Stimulated activated CD4-positive, alpha-beta T cell treated with anti-CD3 and anti-CD28 coated beads, Interleukin-1b, Interleukin-23, amount 100 ng/mL, for 24 hours (primary cell): ENCODE measurements at places on chromosomes 5 and 9.

GRCh38 chr5:131209506-131210150 is 38.9 kb downstream of the LYRM7 start:
- no peak for DNase-seq

GRCh38 chr9:131382850-131383729 is 10.8 kb upstream of the PRRC2B start:
- no peak for DNase-seq

GRCh38 chr5:98066910-98067309 is 706.6 kb upstream of the RGMB start:
- DNase-seq = no peak

DNA sequence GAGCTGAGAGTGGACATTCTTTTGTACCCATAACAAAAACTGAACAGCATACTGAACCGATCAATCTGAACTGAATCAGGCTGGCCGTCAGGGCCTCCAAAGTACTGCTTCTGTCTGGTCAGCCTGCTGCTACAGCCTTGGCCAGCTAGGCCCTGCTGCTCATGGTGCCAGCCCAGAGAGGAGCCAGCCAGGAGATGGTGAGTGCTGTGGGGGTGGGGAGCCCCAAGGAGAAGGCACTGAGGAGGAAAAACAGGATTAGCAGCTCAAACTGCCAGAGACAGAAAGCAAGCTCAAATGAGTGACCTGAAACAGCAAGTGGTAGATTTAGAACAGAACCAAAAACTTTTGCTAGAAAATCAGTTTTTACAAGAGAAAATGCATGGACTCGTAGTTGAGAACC is 23.9 kb downstream of the SRP19 start:
- DNase-seq = no peak

DNA sequence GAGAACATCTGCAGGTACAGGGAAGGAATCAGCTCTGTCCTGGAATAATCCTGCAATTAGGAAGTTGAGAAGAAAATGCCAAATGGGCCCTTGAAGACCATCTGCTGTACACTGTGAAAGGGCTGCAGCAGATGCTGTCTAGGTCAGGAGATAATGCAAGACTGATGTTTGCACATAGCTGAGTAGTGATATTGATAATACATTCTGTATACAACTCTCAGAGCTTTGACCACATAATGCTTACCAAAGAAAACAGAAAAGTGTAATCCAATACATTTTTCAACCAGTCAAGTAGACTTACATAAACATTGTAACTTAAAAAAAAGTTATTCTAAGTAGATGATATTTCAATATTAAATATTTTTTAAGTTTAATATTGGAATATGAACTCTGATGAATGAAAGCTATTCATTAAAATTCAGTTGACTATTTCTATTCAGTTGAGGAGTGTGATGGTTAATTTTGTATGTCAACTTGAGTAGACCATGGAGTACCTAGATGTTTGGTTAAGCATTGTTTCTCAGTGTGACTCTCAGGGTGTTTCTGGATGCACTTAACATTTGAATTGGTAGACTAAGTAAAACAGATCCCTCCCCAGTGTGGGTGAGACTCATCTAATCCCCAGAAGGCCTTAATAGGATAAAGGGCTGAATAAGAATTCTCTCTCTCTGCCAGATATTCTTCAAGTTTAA is 380.1 kb upstream of the PRR16 start:
- DNase-seq = no peak

GRCh38 chr5:10695055-10695649 is 65.9 kb downstream of the DAP start:
- no peak for DNase-seq

DNA sequence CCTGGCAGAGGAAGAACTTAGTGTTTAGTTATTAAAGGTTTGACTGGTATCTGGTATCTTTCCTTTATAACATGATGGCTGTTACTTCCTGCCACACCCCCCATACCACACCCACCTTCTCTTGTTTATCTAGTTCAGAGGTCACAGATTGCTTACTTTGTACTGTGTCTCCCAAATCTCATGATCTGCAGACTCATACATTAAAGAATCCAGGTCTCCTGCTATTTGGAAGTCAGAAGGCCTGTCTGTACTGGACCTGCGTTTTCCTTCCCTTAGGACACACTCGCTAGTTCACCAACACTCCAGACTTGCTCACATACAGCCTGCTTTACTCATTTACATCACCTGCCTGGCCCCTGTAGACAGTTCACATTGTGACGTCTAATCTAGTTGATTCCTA is 39.3 kb downstream of the NUDT12 start:
- no peak for DNase-seq

DNA sequence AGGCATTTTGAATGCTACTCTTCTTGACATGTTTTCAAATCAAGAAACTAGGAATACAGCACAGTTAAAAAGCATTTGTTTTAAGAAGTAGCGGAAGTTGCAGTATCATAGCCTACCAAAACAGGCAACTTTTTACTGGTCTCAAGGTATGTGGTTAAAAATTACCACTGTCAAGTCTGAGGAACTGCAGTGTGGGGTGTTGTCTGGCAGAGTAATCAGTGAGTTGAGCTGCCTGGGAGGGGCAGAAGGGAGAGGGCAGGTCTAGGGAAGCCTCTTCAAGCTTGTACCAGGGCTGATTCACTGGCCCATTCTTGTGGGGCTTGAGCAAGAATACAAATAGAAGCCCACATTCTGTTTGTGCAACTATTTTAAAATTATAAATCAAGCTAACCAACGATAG is 42.4 kb upstream of the SV2C start:
- DNase-seq = no peak

DNA sequence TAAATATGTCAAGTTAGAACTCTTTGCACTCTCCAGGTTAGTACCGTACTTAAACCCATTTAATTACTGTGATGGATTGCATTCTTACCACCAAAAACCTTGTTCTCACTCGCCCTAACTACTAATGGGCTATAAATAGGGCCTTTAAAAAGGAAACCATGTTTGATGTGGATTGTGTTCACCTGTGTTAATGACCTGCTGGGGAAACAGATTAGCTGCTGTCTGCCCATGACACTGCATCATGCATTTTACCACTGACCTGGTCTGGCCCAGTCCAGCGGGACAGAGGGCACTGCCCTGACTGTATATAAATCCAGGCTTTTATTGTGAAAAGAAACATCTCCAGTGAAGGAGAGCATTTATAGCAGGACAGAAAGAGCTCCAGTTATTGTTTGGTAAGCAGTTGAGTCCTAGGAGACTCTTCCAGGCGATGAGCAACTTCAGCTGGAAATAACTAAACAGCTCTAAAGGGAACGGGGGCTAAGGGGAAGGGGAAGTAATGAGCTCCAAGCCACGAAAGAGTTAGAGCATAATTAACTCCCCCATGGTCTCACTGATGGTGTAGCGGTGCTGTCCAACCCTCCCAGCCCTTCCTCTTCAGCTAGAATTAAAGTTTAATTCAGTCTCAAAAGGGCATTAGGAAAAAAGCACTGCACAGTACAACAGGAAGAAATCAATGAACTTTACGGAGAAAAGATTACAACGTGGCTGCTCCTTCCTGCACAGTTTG is 303.1 kb downstream of the ENC1 start:
- no peak for DNase-seq

- DNase-seq = no peak
Observed at GRCh38 chr5:119919279-119919678, 289.9 kb downstream of the FAM170A start.

DNA sequence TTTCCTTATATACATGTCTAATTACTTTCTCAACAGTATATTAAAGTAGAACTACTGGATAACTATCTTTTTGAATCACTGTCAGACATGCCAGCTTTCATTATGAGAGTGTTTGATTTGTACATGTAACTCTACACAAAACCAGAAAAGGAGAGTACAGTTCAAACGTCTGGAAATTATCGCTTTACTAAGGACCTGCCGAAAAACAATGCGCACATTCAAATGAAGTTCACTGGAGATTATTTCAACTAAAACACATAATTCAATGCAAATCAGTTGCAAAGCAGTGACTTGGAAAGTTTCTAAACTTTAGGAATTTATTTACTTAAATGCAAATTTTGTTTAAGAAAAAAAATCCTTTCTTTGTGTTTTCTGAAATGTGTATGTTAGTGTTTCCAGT is 942.5 kb downstream of the EFNA5 start:
- DNase-seq = no peak

- no peak for DNase-seq
Observed at GRCh38 chr5:142769251-142769792, 855 bp upstream of the ARHGAP26 start.

GRCh38 chr5:131384173-131384572 is 120.3 kb downstream of the CDC42SE2 start:
- no peak for DNase-seq

- DNase-seq = peak; percentile 75
Observed at GRCh38 chr9:36873247-36873875, 160.7 kb downstream of the PAX5 start.

- DNase-seq = no peak
Observed at GRCh38 chr5:134374232-134374631, 2.9 kb downstream of the UBE2B start.

DNA sequence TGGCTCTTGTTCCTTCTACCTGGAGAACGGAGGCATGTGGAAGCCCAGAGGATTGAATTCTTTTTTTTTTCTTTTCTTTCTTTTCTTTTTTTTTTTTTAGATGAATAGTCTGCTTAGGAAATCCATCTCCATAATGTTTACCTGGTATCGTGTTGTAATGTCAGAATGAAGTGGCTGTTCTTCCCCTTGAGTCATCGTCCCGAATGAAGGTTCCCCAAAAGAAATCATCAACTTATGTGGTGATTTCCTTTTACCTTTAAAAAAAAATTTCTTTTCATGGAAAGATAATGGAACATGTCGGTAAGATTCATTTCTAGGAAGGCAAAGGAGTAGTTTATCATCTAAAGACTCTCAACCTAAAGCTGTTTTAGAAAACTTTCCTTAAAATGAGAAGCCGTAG is 59.7 kb downstream of the DOCK8 start:
- DNase-seq = no peak

- DNase-seq = no peak
Observed at GRCh38 chr9:16985559-16986348, 115.3 kb upstream of the BNC2 start.

GRCh38 chr5:122237906-122238305 is 74.1 kb upstream of the SNCAIP start:
- DNase-seq = no peak

DNA sequence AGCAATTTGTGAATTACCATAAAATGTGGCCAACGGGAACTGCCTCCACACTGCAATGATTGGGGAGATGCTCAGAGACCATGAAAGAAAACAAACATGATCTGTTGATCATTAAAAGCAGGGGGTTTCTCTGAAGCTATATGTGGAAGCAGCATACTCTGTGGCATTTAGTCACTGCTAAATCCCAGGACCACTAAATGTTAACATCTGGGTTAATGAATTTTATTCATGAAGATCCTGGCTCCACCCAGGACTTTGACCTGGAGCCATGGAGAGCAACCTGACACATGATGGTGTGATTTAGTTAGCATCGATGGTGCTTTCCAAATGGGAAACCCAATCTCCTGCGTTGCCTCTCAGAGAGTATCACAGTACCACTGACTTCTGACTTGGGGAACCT is 497.8 kb downstream of the AGTPBP1 start:
- DNase-seq = no peak

GRCh38 chr5:9545992-9546851 is at the start of gene SEMA5A:
Gene SEMA5A, minus strand, starts transcription at chr5:9546075. Its CDS starts 166,129 bp downstream, at chr5:9379946.
- DNase-seq = peak; percentile 4

GRCh38 chr5:5666369-5666768 is 243.9 kb downstream of the ICE1 start:
- no peak for DNase-seq

DNA sequence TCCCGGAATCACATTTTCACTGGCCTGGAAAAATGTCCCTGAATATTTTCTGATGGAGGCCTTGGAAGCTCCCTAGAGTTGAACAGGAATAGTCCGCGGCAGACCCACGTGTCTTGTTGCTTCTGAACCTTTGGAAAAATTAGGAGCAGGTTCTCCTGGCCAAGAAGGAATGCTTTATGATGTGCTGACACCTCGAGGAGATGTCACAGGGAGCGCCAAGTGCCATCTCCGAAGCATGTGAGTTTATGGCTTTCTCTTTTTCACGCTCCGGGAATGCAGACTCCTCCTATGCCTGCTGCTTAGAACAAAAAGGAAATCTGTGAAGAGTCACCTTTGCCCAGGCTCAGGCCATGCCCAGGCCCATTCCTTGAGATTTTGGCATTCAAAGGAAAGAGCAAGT is 84.6 kb downstream of the BOD1 start:
- DNase-seq = no peak

- DNase-seq = no peak
Observed at GRCh38 chr5:56607074-56607473, 208.3 kb upstream of the MAP3K1 start.

DNA sequence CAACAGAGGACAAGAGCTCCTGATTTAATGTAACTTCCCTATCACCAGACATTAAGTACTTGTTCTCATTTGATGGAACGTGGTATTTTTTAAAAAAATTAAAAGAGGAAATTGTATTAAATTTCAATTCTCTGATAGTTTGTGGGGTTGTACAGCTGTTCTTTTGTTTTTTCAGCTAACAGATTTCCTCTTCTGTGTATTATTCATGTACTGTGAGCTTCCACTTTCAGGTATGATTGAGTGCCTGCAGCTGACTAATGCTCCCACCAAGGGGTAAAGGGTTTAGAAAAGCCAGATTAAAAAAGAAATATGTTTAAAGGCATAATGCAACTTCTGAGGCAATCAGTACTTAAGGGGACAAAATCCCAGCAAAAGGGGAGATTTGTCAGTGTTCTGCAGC is 117.7 kb upstream of the ACTBL2 start:
- DNase-seq = no peak

- DNase-seq = no peak
Observed at GRCh38 chr9:12884736-12885395, 110.0 kb downstream of the LURAP1L start.

DNA sequence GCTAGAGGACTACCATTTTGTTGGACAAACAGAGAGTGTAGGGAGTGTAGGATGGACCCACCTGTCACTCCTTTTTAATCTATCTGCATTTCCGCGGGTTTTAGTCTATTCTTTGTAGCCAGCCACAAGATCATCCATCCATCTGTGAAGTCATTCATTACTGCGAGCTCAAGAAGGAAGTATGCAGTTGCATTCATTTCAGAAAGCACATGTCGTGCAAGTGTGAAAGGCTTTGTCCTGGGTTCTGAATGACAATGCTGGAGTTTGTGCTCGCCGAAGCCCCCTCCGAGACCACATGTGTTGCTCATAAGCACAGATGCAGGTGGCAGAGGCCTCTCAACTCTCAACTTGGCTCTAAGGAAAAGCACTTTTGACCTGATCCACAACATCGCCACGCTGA is 70.3 kb upstream of the BASP1 start:
- no peak for DNase-seq

GRCh38 chr9:96383165-96383942 is at the start of gene SLC35D2:
Gene SLC35D2, minus strand, starts transcription at chr9:96383711. Its CDS starts 77 bp downstream, at chr9:96383634.
- no peak for DNase-seq

DNA sequence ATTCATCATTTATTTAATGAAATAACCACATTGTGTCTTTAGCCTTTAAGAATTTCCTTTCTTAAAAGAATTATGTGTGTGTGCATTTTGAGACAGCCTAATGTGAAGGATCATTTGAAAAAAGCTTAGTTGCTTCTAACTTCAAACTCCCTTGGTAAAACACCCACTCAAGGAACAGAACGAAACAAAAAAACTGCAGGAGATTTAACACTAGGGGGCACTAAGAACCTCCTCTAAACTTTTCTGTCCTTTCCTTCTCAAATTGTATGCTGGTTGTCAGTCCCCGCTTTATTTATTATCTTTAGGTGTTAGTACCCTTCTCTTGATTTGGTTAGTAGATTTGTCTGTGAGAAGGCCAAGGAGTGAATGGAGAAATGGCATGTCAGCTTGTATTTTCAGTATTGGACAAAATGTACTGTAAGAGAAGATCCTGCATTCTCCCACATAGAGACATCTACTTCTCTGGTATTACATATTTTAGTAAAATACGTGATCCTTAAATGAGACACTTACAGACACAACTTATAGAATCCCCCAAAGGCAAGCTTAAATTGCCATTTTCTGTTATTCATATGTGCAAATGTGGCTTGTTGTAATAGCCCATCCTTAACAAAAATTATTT is 229.7 kb downstream of the MRPS30 start:
- DNase-seq = no peak
